CD4-positive, alpha-beta T cell treated with Interleukin-6 for 4 hours (primary cell): ENCODE measurements at places on chromosomes 5 and 9.
A peak's percentile ranks its signal among the peaks of the same experiment; 100 is the strongest.

GRCh38 chr5:181242031-181242451 lies 1.7 kb downstream of the RACK1 start:
- no peak for DNase-seq

- DNase-seq: peak; percentile 42
These were observed 17.3 kb upstream of the EXOC3 start for GRCh38 chr5:425714-426113.

DNA sequence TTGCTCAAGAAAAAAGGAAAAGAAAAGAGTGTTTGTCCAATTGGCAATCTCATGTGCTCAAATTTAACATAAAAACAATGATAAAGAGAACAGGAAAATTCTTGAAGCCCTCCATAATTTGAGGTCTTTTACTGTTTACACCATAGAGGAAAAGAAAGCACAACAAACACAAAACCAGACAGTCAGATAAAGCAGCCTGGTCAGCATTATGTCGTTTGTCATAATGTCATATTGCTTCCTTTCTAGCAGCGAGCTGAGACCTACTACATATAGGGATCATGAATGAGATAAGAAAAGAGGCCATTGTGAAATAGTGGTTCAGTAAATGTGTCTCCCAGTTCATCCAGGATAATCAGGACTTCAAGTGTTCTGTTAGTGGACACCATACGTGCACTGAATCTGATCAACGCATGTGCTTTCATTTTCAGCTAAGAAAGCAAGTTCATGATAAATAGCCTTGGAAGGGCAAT lies 64.7 kb upstream of the SELENOP start:
- no peak for DNase-seq

DNA sequence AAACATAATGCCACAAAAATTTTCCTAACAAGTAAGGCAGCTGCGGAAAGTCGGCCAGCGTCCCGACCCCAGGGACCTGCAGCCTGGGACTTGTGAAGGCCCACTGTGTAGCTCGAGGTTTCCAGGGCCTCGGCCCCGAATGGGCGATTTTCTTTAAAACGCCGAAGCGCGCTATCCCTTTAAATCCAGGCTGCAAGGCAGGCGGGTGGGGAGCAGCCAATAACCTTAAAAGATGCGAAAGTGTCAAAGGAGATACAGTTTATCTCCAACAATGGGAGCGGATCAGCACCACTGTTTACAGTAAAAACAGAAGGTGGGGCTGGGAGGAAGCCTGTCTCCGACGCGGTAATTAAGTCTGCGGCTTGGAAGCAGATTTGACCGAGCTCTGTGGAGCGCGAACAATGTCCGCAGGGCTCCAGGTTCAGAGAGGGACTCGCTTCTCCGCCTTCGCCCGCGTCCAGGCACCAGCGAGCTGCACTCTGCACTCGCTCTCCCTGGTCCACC lies 1.7 kb upstream of the ZSWIM6 start:
- peak; percentile 33 for DNase-seq

- peak; percentile 28 for DNase-seq
These were observed 9.4 kb upstream of the DELE1 start for GRCh38 chr5:141914199-141914743.

- no peak for DNase-seq
These were observed 528 bp upstream of the TRPM3 start for GRCh38 chr9:71122022-71122275.

DNA sequence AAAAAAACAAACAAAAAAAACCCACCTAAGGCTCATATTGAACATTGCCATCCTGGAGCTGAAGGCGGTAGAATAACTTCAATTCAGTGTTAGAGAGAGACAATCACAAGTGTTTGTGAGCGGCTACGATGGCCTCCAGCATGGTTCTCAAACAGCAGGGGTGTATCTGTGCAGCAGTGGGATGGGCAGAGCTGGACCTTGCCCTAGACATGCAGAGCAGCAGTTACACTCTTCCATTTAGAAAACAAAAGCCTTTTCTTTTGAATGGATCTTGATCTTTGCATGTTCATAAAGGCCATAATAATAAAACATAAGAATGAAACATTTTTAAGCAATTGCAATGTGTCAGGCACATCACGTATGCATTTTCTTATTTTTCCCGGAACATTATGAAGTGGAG lies 50.3 kb downstream of the ARHGAP26 start:
- DNase-seq: no peak

DNA sequence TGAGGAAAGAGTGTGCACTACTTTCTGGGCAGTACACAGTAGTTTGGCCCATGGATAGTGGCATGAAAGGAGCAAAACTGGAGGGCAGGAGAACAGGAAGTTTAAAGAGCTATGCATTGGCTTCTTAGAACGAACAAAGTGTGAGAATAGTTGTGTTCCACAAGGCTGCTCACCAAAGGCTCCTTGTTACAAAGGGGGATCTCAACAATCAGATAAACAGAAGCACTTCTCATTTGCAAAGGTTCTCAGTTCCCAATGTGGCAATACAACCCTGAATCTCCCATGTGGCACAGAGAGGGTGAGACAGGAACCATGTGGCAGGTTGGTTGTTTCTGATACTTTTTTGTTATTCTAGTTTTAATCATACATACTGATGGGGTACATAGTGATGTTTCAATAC lies 158.4 kb downstream of the CARTPT start:
- no peak for DNase-seq

GRCh38 chr5:32223972-32224609 lies 50.0 kb upstream of the GOLPH3 start:
- no peak for DNase-seq

GRCh38 chr5:172706796-172707195 lies 64.2 kb downstream of the DUSP1 start:
- no peak for DNase-seq

DNA sequence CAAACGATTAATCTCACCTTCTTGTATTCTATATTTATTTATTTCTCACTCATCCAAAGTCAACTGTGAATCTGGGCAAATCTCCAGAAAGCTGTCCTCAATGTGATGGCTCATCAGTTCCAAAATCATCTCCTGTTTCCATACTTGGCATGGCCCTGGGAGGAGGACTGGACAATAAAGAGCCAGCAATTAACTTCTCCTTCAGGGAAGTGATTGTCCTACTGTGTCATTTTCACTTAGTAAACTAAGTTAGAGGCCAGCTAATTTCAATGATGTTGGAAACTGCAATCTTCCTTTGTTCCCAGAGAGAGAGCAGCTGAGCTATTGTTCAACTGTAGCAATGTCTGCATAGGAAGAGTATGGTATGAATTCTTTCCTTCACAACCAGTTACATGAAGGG lies 17.5 kb downstream of the CDH12 start:
- no peak for DNase-seq

DNA sequence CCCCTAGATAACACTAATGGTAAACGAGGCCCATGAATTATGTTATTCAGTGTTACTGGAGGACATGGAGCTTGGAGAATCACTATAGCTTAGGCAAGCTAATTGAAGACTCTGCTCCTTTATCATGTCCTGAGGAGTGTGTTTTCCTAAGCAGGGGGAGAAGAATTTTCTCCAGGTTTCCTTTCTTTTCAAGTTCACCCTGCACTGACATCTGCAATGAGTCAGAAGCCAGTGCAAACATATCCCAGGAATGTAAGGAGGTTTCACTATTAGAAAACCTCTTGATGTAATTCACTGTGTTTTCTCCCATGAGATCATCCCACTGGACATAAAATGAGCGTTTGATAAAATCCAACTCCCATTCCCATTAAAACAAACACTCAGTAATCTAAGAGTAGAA lies 75.6 kb downstream of the DMRT2 start:
- DNase-seq: no peak

- no peak for DNase-seq
These were observed 535.8 kb downstream of the CYLC2 start for GRCh38 chr9:103530934-103531333.

GRCh38 chr9:75148561-75148960 lies 60.2 kb downstream of the OSTF1 start:
- peak; percentile 27 for DNase-seq

- no peak for DNase-seq
These were observed 473.2 kb downstream of the SEMA5A start for GRCh38 chr5:9072701-9073100.

GRCh38 chr5:53930457-53930856 lies 370.0 kb downstream of the NDUFS4 start:
- DNase-seq: no peak

- peak; percentile 46 for DNase-seq
These were observed 482 bp downstream of the TESK1 start for GRCh38 chr9:35605351-35606137.

DNA sequence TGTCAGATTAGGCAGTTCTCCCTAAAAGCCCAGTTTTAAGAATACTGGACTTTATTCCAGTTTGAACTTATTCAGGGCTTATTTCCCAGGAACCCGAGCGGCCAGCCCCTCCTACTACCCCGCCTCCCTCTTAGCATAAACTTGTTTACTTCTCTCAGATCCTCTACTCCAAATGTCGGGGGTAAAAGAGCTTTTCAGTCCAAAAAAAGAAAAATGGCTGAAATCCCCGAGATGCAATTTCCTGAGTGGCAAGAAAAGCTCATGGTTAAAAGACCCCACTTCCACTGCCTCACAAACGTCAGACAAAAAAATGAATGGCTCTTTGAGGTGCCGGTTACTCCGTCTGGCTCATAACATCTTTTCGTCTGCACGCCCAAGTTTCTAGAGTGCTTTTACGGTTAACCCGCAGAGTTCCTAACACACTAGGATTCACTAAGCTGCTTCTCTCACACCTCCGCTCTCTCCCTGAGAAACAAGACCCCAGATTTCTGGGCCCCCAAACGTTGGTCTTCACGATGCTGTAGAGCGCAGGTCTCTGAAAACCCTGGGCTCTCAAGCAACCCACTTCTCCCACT lies 402 bp downstream of the BRD8 start:
- peak; percentile 18 for DNase-seq

DNA sequence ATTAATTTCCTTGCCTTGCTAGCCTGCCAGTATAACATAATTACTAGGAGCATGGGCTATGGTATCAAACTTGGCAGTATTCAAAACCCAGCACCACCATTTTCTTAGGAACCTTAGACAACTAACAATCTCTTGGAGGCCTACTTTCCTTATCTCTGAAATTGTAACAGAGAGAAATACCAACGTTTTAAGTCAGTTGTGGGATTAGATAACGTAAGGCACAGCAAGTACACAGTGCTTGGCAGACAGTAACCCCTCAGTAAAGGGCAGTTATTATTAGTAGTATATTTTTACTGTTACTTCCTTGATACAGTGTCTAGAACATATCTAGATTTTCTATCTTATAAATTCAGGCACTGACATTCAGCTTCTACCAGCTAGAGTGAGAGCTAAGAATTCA lies 309.6 kb downstream of the ACTL7B start:
- DNase-seq: no peak

GRCh38 chr9:68472119-68472518 lies 68.6 kb downstream of the TMEM252 start:
- no peak for DNase-seq

DNA sequence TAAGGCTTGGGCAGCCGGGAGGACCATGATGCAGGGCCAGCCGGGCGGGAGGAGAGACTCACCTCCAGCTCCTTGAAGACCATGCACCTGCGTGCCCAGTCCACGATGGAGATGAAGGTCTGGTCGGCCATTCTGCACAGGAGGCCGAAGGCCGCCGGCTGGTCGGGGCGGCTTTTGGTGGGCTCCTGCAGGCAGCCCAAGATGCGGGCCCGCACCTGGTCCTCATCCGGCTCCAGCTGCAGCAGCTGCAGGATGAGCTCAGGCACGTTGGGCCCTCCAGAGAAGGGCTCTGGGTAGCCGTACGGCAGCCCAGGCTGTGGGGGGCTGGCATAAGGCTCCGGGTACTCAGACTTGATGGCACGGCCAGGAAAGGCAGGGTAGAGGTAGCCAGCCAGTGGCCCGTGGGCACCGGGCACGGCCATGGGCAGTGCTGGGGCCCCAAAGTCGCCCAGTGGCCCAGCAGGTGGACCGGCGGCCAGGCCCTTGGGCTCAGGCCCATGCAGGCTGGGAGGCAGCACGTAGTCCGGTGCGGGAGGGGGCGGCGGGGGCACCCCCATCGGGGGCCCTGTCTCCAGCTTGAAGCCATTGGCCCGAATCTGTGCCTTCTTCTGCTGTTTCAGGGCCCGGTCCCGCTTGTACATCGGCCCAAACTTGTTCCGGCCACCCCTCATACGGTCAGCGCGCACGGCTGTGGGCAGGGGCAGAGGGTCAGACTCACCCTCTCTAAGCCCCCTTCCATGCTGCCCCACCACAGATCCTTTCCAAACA lies 7.0 kb downstream of the NR5A1 start:
- DNase-seq: no peak

- DNase-seq: peak; percentile 74
These were observed 70.6 kb downstream of the RXRA start for GRCh38 chr9:134396825-134397224.

DNA sequence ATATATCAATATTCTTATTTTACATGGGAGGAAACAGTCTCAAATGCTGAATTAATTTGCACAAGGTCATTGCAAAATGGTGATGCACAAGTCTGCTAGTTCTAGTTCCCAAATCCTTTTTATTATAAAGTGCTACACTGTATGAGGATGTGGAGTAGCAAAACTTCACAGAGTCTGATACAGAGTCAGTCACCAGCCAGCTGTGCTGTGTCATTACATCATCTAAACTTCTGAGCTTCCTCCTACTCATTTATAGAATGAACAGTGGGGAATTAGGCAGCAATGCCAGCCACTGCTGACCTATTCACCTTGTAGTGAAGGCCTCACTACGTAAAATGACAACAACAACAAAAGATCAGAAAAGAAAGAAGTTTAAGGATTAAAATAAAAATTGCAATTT lies 357.8 kb downstream of the TMEM167A start:
- no peak for DNase-seq

- DNase-seq: peak; percentile 10
These were observed 48.1 kb downstream of the EBF1 start for GRCh38 chr5:159051421-159052282.

- no peak for DNase-seq
These were observed 1.7 kb upstream of the TSLP start for GRCh38 chr5:111069839-111070238.

DNA sequence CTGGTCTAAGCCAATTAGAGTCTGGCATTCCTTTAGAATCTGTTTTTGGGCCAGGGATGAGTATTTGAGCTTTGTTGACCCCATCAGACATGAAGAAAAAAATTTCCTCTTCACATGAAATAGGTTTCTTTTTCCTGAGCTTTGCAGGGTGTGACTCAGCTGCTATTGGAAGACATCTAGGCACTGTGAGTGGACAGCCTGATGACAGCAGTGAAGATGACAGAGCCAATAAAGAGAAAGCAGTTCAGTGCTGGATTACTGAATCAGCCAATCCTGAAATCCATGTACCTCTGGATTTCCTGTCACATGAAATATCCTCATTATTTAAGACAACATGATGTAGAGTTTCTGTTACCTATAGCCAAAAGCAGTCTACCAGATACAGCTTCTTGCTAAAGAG lies 51.3 kb upstream of the GRIA1 start:
- no peak for DNase-seq

- DNase-seq: no peak
These were observed 18.5 kb upstream of the ANXA1 start for GRCh38 chr9:73133022-73133651.

DNA sequence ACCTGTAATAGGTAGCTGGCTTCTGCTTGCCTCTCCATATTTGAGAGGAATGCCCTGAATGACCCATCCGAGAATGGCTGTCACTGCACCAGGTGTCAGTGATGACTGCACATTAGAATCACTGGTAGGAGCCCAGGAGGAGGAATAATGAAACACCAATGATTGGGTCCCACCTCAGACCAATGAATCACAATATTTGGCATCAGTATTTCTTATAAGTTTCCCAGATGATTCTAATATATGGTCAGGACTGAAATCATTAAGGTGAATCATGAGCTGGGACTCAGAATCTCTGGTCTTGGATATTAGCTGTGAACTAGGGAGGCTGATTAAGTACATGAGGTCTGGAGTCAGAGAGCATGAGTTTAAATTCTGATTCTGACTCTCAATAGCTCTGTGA lies 23.4 kb downstream of the ARSB start:
- DNase-seq: no peak
